ENCODE measurements at places on chromosomes 16 and 17.
A peak's percentile ranks its signal among the peaks of the same experiment; 100 is the strongest.

GRCh38 chr16:67394155-67395104, 1.1 kb upstream of the TPPP3 start:
- peaks cover 33% of the 10 kb centered on the region for H3K27me3 ChIP-seq
- H3K27ac ChIP-seq: peak overlapping the region; percentile 48
- H3K4me1 ChIP-seq: peaks cover 6% of the 10 kb centered on the region
- DNase-seq: no peak
- H3K36me3 ChIP-seq: no peaks in the 10 kb centered on the region

DNA sequence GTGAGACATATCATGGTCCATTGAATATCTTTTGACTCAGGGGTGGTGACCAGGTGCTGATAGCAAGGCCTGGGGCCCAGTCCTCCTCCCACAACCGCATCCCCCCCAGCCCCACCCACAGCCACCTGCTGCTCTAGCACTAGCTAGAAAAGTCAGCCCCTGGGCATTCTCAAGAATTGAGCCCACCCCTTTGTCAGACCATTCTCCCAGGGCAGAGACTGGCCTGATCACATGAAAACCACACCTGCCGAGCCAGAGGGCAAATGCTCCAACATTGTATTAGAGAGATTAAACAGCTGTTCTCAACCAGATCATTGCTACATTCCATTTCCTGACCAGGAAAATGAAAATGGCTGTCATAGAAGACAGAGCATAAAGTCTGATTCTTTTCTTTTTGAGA, 62.4 kb downstream of the RAB11FIP4 start:
- H3K27ac ChIP-seq: no peak overlapping the region
- H3K27me3 ChIP-seq: peaks cover 7% of the 10 kb centered on the region
- H3K36me3 ChIP-seq: no peaks in the 10 kb centered on the region
- H3K4me1 ChIP-seq: no peaks in the 10 kb centered on the region
- H3K4me3 ChIP-seq: no peak overlapping the region

- peaks cover 33% of the 10 kb centered on the region for H3K36me3 ChIP-seq
- no peak overlapping the region for H3K27ac ChIP-seq
- H3K4me1 ChIP-seq: peaks cover 5% of the 10 kb centered on the region
These were observed 12.2 kb downstream of the EFTUD2 start for GRCh38 chr17:44887016-44887415.

DNA sequence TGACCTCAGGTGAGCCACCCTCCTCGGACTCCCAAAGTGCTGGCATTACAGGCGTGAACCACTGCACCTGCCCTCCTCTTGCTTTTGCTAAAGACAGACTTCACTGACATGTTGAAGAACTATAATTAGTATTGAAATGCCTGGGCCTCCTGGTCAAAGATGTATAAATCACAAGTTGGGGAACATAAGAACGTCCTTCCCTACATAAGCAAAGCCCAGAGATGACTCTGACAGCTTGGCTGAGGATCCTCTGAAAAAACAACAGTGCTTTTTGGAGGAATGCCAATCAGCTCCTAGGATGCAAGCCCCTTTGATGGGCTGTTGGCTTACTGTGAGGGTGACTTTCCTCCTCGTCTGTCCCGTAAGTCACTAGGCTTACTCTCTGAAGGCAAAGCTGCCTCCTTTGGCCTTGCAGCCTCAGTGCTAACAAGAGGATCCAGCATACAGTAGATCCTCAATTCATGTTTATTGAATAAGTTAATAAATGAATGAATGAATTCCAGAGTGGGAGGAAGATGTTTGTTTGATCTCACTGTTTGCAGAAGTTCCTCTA, 6.3 kb downstream of the APOH start:
- no peak overlapping the region for H3K4me3 ChIP-seq
- no peak for DNase-seq
- no peaks in the 10 kb centered on the region for H3K36me3 ChIP-seq
- no peaks in the 10 kb centered on the region for H3K4me1 ChIP-seq
- H3K27ac ChIP-seq: no peak overlapping the region

GRCh38 chr16:17635183-17635582, 164.4 kb upstream of the XYLT1 start:
- no peaks in the 10 kb centered on the region for H3K4me1 ChIP-seq
- no peak for DNase-seq
- H3K4me3 ChIP-seq: no peak overlapping the region
- H3K27ac ChIP-seq: no peak overlapping the region
- H3K36me3 ChIP-seq: no peaks in the 10 kb centered on the region
- H3K27me3 ChIP-seq: no peaks in the 10 kb centered on the region

DNA sequence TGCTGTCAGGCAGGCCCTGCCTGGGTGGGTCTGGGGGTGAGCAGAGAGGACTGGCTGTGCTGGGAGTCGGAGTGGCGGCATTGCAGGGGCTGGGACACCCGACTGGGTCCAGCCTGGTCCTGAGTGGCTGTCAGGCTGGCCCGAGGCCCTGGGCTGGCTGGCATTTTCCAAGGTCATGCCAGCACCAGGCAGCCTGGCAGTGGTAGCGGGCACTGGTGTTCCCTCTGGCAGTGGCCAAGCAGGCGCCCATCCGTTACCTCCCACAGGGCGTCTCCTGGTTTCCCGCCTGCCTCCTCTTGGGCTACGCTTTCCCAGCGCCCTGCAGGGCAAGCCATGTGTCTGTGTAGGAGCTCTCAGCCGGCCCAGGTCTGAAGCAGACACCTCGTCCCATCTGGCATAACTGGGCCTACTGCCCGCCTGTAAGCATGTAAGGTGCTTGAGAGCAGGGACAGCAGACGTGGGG, 5.7 kb upstream of the PKMYT1 start:
- no peak for DNase-seq
- no peak overlapping the region for H3K27ac ChIP-seq
- peaks cover 4% of the 10 kb centered on the region for H3K4me1 ChIP-seq
- peaks cover 11% of the 10 kb centered on the region for H3K27me3 ChIP-seq
